Stimulated activated CD8-positive, alpha-beta memory T cell treated with anti-CD3 and anti-CD28 coated beads, Interleukin-2, amount 100 ng/mL, for 1 hour (primary cell): ENCODE measurements at places on chromosomes 1 and 21.

DNA sequence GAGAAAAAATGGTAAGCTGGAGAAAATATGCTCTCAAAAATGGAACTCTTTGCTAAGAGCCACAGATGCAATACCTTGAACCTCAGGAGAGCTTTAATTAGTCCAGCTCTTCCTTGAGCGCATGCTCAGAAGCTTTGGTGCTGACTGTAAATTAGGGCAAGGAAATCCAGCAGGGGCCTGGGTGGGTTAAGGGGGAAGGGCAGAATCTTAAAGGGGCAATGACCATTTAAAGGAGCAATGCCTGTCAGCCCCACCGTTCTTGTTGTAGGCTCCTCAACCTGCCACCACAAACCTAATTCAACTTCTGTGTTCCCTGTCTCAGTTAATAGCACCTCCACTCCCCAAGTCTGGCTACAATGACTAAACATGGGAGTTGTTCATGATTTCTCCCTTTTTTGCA lies 6.8 kb upstream of the SLC22A15 start:
- no peak for DNase-seq

DNA sequence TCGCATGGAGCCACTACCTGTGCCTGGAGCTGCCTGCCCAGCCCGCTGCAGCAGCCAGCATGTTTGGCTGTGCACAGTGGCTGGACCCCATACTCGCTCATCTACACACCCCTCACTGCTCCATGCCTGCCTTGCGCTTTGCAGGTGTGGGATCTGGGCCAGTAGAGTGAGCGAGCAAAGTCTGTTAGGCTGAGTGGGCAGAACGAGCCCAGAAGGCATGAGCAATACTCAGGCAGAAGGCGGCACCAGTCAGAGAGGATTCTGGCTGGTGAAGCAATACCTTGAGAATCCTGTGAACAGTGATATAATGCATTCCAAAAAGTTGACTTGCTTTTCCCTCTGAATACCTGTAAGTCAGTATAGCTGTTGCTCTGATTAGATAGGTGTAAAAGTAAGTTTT lies 816.4 kb downstream of the KCNT2 start:
- no peak for DNase-seq

DNA sequence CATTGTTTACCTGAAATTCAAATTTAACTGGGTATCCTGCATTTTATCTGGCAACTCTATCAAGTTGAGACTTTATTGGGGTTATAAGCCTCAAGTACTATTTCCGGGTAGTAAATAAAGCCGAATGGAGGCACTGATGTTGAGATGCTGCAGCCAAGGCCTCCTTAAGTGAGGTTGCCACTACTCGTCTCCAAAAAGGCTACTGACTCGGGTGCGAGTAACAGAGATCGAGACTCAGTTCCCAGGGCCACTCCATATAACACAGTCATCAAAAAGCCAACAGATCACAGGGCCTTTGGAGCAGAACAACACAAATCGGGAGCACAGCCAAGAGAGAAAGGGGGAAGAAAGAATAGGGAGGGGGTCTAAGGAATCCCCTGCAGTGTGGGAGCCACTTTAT lies 524 bp downstream of the COPA start:
- no peak for DNase-seq

GRCh38 chr1:65605621-65606020 lies 185.2 kb downstream of the LEPR start:
- no peak for DNase-seq

DNA sequence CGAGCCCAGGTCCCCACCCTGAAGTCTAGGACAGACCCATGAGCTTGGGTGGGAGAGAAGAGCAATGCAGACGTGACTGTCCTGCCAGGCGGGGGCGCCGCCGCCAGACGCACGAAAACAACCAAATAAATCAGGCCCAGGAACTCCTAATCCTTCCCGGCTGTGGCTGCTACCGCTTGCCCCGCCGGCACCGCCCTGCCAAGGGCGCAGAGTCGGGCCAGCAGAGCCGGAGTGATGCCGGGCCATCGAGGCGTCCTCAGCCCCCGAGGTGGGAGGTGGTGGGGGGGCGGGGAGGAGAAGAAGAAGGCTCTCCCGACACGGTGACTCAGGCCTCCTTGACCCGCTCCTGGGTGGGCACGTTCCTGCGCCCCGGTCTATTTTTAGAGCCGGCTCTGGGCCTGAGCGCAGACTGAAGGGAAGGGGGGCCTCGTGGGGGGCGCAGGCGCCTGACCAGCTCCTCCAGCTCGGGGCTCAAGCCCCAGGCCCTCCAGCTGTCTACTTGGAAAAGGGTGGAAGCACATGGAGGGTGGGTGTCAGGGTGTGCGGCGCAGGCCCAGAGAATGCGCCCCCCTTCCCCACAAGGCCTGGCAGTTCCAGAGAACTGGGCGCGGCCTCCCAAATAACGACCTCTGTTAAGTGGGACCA lies 10.7 kb upstream of the COL16A1 start:
- no peak for DNase-seq

- no peak for DNase-seq
Measured at GRCh38 chr1:35598895-35599294, 25.8 kb downstream of the TFAP2E start.

- no peak for DNase-seq
Measured at GRCh38 chr1:50739125-50739524, 220.9 kb downstream of the FAF1 start.

- no peak for DNase-seq
Measured at GRCh38 chr21:42754270-42754933, 101.0 kb downstream of the PDE9A start.

GRCh38 chr1:4633346-4633745 lies 21.1 kb upstream of the AJAP1 start:
- DNase-seq, result no peak

GRCh38 chr1:119910618-119911017 lies 14.3 kb upstream of the ADAM30 start:
- DNase-seq, result no peak

DNA sequence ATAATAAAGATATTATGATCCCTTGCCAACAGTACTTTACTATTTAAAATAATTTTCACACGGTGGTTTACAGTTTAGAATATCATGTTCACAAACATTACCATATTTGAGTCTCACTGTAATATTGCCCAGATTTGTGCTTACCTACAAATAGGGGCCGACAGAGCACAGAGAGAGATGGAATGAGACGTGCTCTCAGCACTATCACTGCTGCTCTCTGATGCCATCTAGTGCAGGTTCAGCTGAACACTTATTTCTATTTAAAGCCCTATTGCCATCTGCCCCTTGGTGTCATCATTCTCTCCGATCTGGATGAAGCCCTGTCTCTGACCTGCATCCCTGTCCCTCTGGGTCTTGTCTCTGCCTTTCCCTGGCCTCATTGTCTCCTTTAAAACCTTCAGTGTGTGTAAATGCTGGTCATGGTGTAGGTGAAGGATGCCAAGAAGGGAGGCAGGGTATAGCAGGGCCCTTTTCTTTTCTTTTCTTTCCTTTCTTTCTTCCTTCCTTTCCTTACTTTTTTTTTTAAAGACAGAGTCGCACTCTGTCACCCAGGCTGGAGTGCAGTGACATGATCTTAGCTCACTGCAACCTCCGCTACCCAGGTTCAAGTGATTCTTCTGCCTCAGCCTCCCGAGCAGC lies 6.9 kb upstream of the GPATCH4 start:
- peak; percentile 30 for DNase-seq

- no peak for DNase-seq
Measured at GRCh38 chr1:205109269-205109668, 12.5 kb downstream of the RBBP5 start.

- no peak for DNase-seq
Measured at GRCh38 chr1:234533034-234533891, 54.3 kb upstream of the TARBP1 start.

- DNase-seq, result no peak
Measured at GRCh38 chr1:96164053-96164452, 557.5 kb upstream of the PTBP2 start.

DNA sequence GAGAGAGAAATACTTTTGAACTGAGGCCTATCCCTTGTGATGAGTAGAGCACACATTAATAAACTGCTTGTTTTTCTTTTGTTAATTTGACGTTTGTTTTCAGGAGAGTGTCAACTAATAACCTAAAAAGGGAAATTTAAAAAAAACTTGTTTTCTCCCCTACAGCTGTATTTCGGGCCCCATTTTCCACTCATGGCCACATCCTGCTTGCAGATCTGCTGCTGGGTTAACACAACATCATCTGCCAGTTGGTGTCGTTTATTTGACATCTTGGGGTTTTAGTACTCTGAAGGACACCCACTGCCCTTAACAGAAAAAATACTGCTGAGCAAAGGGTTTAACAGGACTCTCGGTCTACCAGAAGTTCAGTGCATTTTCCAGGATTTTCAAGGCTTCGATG lies 848 bp upstream of the PYHIN1 start:
- peak; percentile 32 for DNase-seq

DNA sequence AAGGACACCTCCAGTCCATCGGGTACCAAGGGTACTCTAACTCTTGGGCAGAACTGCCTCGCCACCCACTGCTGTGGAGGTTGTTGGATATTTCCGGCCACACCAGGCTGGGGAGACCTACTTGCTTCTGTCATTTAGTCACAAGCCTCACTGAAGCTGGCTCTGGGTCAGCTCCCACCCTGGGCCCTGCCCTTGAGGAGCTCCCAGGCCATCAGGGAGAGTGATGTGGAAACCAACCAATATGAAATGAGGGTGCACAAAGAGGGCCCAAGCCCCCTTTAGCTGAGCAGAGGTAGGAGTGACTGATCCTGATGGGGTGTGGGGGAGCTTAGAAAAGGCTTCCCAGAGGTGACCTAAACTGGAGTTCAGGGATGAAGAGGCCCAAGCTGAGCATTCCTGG lies 19.6 kb downstream of the PARS2 start:
- no peak for DNase-seq

- DNase-seq, result no peak
Measured at GRCh38 chr1:181793831-181794230, 267.7 kb downstream of the ZNF648 start.

- DNase-seq, result no peak
Measured at GRCh38 chr1:150179867-150180266, 30.2 kb downstream of the PLEKHO1 start.

GRCh38 chr1:205676597-205676996 lies 3.7 kb downstream of the SLC45A3 start:
- no peak for DNase-seq

DNA sequence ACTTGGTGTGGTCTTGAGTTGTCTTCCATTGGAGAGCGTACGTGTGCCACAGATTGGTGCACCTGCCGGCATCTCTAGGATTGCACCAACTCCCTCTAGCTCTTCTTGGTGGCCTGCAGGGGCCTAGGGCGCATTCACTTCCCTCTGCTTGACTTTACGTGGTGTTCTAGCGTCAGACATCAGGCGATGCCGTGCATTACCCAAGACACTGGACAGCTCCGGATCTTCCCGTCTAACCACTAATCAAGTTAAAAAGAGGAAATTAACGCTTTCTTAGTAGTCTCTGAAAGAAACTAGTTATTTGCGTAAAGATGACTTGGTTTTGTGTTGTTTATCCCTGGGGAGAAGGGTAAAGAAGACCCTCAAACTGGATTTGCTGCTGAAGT lies 510 bp upstream of the IL10RB start:
- no peak for DNase-seq

DNA sequence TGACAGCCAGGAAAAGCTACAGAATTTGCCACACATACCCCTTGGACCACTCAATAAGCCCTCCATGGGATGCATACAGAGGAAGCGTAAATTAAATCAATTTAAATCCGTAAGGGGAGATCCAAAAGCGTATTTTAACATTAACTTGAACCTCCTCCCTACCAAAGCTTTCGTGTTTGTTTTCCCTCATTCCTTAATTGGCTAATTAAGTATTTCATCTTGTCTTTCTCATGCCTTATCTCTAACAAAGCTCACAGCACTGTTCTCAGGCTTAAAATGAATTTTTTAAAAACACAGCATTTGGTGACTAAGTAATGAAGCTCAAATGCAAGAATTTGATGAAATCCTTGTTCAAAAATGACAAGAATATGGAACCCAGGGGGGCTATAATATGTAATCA lies 3.1 kb downstream of the PTPN14 start:
- no peak for DNase-seq

GRCh38 chr21:41848958-41849580 lies 30.1 kb downstream of the PRDM15 start:
- no peak for DNase-seq

DNA sequence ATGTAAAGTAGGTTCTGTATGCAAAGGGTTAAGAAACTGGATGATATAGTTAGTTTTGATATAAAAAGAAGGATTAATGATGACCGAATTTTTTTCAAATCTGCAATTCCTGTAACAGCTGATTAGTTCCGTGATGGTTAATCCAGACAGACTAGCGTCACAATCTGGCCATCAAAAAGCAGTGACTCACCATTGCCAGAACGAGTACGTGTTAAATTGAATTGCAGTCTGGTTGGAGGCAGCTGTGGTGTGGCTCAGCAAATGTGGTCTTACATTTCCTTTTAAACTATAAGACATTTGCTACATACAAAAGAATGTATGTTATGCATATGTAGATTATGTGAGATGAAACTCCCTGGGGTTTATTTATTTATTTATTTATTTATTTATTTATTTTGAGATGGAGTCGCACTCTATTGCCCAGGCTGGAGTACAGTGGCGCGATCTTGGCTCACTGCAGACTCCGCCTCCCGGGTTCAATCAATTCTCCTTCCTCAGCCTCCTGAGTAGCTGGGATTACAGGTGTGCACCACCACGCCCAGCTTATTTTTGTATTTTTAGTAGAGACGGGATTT lies 139.8 kb downstream of the RYR2 start:
- DNase-seq, result no peak

DNA sequence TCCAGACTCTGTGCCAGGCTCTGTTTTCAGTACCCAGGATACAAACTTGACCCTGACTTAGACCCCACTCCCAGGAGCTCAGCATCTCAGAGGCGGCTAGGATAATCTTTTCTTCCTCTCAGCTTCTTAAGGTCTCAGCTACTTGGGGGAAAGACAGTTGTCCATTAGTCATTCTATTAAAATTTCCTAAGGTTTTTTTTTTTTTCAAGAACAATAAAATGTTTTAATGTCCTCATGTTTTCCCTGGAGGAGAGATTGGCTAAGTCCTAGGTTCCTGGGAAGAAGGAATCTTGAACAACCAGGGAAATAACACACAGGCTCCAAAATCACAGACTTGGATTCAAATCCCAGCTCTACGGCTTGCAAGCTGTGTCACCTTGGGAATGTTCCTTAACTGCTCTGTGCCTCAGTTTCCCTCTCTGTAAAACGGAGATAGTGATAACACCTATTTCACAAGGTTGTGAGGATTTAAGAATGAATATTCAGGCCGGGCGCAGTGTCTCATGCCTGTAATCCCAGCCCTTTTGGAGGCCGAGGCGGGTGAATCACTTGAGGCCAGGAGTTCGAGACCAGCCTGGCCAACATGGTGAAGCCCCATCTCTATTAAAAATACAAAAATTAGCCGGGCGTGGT lies 33.0 kb downstream of the CDK18 start:
- DNase-seq, result no peak
